Mesangial cell (primary cell): ENCODE measurements at places on chromosomes 13 and 19. TPM values are rescaled to one million over a fixed set of nuclear protein-coding genes. Genes with fewer than 3 reads are reported as not detected.

TGFBR3L gene
- total RNA-seq, result 1.8 and 4.4 TPM in 2 replicates

FLT1 gene
- 1.3 and 3.9 TPM in 2 replicates for total RNA-seq

KCNJ14 gene
- total RNA-seq, result 0.25 and 0.65 TPM in 2 replicates

ELSPBP1 gene
- total RNA-seq, result not detected in 2 replicates

UBL5 gene
- total RNA-seq, result 343 and 569 TPM in 2 replicates

PHLDB3 gene
- total RNA-seq, result 4.1 and 6.3 TPM in 2 replicates

ZNF554 gene
- 0.98 and 2.9 TPM in 2 replicates for total RNA-seq

PDX1 gene
- not detected in 2 replicates for total RNA-seq

CLEC17A gene
- not detected in 2 replicates for total RNA-seq

SLC25A41 gene
- not detected in 2 replicates for total RNA-seq

IRGC gene
- not detected in 2 replicates for total RNA-seq

DNAAF3 gene
- total RNA-seq, result 0.65 and 6.7 TPM in 2 replicates

C13orf42 gene
- not detected in 2 replicates for total RNA-seq

TNFSF9 gene
- total RNA-seq, result 20.9 and 28.5 TPM in 2 replicates

ZNF177 gene
- total RNA-seq, result 0.81 and 3.2 TPM in 2 replicates

KLF1 gene
- not detected in 2 replicates for total RNA-seq

RDH8 gene
- total RNA-seq, result not detected in 2 replicates

UBAC2 gene
- total RNA-seq, result 43.8 and 81.1 TPM in 2 replicates

SSC5D gene
- total RNA-seq, result 0.81 and 34.0 TPM in 2 replicates

MAG gene
- 0.25 TPM in 1 of 2 replicates, not detected in the other for total RNA-seq

RXFP2 gene
- total RNA-seq, result not detected in 2 replicates

DLL3 gene
- total RNA-seq, result 1.9 and 2.8 TPM in 2 replicates

A1BG gene
- total RNA-seq, result 24.1 and 28.8 TPM in 2 replicates

OR7C1 gene
- total RNA-seq, result not detected in 2 replicates

KIR3DL1 gene
- total RNA-seq, result not detected in 2 replicates

KLHL1 gene
- not detected in 2 replicates for total RNA-seq

ZSCAN1 gene
- not detected in 2 replicates for total RNA-seq

UGGT2 gene
- total RNA-seq, result 16.2 and 18.4 TPM in 2 replicates

TMEM59L gene
- total RNA-seq, result 0.16 and 1.3 TPM in 2 replicates

CASP14 gene
- total RNA-seq, result not detected in 2 replicates
